ENCODE measurements at places on chromosomes 16 and 17. TPM values are rescaled to one million over a fixed set of nuclear protein-coding genes. Genes with fewer than 3 reads are reported as not detected.

Gene KRTAP9-8
- not detected for total RNA-seq

Gene SAMD14
- 0.24 TPM for total RNA-seq

Gene ITGAD
- total RNA-seq = not detected

Gene KRT25
- total RNA-seq = not detected

Gene PPM1E
- total RNA-seq = 0.06 TPM

Gene FNDC8
- not detected for total RNA-seq

Gene PLCG2
- total RNA-seq = 4.3 TPM
